ENCODE measurements at places on chromosomes 3 and 15.

DNA sequence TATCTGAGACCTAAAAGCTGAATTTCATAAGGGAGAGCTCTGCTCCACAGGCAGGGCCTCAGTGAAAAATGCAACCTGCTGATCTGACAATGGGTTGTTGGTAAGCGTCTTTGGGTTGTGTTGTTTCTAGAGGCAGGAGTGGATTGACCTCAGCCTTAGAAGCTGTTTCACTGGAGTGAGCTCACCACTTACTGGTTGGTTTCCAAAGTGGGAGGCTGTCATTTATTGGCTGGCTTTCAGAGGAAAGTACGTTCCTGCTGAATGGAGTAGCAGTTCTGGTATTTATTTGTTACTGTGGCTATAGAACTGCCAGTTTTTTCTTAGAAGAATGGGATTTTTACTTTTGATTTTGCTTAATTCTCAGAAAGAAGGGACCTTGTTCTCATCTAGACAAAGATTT is 29.3 kb upstream of the COL6A5 start:
- no peak for DNase-seq

DNA sequence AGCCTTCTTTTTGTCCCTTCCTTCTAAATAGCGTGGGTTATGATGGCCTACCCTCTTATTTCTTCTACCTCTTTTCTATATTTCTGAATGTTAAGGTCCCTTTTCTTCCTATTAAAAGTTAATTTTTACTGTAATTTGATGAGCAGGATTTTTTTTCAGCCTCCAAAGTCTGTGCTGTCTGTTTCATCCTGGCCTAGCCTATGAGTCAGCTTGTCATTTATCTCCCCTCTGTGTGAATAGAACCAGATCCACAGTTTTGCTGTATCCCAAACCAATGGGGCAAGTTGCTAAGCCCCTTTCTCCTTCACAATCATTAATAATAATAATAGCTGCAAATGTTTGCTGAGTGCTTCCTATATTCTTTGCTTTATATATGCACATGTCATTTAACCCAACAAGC is 18.1 kb upstream of the C3orf38 start:
- no peak for DNase-seq

DNA sequence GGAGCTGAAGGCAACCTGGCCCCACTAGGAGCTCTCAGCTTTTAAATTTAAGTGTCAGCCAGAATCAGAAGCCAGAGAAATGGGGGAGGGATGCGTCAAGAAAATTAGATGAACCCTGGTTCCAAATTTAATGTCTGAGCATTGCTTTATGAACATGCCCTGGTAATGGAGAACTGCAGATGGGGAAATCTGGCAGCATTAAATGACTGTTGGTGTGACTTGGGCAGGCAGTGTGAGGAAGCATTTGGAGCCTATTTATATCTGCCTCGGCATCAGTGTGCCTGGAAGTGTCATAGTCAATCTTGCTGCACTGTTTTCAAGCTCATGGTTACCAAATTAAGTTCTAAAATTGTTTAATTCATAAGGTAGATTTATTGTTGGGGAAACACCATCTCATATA is 29.0 kb downstream of the NME9 start:
- no peak for DNase-seq

- DNase-seq = no peak
Measured at GRCh38 chr3:94293793-94294195, 230.9 kb downstream of the NSUN3 start.

DNA sequence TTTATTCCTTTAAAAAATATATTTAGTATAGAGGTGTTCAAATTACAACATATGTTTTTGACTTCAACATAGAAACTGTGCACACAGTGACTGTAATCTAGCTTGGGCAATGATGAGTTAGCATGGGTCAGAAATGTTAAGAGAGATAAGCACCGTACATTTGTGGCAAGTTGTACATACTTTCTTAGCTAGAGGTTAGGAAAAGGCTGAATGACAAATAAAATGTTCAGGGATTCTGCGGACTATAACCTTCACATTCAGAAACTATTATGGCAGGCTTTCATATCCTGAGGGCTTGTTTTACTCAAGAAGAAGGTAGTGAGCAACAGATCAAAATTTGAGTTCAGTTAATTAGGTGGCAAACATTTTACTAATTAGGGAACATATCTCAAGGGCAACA is 379.7 kb upstream of the EPHA6 start:
- no peak for DNase-seq

GRCh38 chr3:53525765-53526703 is 31.6 kb downstream of the CACNA1D start:
- DNase-seq = no peak

DNA sequence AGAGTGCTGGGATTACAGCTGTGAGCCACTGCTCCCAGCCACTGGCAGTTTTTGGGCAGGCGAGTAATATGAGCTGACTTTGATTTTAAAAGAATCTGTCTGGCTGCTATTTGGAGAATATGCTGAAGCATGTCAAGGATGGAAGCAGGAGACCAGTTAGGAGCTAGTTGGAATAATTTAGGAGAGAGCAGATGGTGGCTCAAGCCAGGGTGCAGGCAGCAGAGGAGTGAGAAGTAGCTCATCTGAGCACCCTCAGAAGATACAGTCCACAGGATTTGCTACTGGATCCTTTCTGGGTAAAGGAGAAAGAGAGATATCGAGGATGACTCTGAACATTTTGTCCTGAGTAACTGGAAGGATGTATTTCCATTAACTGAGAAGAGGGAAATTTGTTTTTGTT is 30.4 kb upstream of the BDH1 start:
- DNase-seq = no peak
